NCI-H82 (cell line): ENCODE measurements at places on chromosomes 5 and 9.

DNA sequence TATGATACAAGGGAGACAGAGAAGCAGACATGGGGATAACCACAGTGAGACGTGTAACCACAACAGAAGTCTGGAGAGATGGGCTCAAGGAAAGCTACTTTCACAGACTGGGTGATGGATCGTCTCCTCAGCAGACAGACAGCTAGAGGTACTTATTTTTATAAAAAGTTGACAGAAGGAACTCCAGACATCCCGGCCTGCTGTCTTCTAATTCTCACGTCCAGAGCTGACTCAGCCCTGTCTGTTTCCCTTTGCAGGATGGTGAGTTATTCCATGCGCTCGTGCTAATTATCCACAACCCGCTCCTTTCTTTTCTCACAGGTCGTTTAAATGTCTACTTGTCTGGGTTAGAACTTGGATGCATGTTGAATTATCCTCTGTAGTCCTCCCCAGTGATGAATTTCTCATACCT is 304.5 kb downstream of the CWC27 start:
- DNase-seq: peak; percentile 59

DNA sequence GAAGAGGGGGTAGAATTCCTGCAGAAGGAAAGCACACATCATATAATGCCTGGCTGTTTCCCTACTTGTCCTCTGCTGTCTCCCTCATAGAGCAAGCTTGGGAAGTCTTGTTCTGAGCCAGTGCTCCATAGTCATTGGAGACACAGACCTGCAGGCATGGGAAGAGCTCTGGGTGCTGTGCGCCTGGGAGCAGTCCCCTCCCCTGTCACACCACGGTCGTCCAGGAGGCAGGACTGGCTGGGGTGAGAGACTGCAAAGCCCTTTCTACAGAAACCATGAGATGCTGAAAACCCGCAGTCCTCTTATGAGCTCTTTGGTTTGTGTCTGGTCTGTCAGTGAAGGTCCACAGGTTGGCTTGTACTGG is 64.6 kb downstream of the GPR21 start:
- no peak for DNase-seq

DNA sequence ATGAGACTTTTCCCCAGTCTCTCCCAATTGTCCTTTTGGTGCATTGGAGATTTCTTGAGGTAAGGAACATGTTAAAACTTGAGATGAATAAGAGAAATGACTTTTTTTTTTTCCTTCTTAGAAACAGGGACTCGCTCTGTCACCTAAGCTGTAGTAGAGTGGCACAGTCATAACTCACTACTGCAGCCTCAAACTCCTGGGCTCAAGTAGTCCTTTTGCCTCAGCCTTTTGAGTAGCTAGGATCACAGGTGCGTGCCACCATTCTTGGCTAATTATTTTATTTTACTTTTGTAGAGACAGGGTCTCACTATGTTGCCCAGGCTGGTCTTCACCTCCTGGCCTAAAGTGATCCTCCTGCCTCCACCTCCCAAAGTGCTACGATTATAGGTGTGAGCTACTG is 25.9 kb downstream of the CDC42SE2 start:
- DNase-seq: no peak

DNA sequence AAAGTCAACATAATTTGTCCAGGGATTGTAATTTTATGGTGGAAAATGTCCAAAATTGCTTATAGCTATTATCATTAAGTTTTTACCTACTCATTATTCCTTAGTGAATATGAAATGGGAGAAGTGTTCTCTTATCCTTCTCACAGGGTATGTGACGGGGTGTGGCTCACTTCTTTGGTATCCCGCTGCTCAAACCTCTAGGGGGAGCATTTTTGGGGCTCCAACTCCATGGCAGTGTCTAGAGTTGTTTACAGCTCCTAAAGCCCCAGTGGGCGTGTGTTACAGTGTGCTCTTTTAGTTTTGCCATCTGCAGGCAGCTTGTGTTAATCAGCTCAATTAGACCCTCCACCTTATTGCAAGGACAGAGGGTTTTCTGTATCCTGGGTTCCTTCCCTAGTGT is 89.4 kb downstream of the CDKN2A start:
- DNase-seq: peak; percentile 51

- DNase-seq: no peak
Measured at GRCh38 chr5:34690301-34690700, 34.2 kb downstream of the RAI14 start.

DNA sequence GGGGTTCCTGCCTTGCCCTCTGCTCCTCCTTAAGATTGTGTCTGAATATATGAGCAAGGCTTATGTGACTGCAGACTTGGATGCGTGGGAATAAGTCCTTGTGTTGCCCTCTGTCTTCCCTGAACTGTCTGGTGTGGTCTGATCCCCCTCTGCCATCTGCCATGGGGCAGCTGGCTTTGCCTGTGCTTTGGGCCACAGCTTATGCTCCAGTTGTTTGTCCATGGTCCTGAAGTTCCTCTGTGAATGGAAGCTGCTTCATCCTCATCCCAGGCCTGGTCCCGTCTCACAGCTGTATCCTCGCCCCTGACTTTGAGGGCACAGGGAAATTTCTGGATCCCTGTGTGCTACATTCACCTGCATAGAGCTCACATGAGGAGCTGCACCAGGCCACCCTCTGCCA is 14.7 kb downstream of the IL31RA start:
- peak; percentile 79 for DNase-seq

- no peak for DNase-seq
Measured at GRCh38 chr5:173602423-173602822, 14.0 kb downstream of the BOD1 start.
